ENCODE measurements at places on chromosomes 16 and 17. TPM values are rescaled to one million over a fixed set of nuclear protein-coding genes. Genes with fewer than 3 reads are reported as not detected.

GRCh38 chr17:32656886-32657285 is 170.1 kb downstream of the CDK5R1 start:
- no peak for DNase-seq

- DNase-seq = no peak
These were observed 56.8 kb downstream of the SLC47A1 start for GRCh38 chr17:19590451-19590850.

DNA sequence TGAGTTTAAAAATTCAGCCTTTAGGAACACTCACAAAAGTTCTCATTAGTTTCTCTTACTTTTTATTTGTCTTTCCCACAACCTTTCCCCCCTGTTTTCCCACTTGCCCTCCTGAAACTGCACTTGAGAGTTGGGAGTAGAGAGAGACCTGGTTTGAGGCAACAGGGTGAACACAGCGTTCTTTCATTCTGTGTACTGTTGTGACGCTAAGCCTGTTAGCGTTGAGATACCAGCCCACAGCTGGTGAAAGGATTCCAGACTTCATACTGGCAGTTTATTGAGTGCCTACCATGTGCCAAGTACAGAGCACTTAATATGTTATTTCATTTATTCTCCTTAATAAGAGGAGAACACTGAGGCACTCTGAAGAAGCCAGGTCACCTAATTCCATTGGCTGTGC is 10.3 kb downstream of the TNRC6C start:
- DNase-seq = no peak

The TVP23A gene
- 0.18 TPM for total RNA-seq

DNA sequence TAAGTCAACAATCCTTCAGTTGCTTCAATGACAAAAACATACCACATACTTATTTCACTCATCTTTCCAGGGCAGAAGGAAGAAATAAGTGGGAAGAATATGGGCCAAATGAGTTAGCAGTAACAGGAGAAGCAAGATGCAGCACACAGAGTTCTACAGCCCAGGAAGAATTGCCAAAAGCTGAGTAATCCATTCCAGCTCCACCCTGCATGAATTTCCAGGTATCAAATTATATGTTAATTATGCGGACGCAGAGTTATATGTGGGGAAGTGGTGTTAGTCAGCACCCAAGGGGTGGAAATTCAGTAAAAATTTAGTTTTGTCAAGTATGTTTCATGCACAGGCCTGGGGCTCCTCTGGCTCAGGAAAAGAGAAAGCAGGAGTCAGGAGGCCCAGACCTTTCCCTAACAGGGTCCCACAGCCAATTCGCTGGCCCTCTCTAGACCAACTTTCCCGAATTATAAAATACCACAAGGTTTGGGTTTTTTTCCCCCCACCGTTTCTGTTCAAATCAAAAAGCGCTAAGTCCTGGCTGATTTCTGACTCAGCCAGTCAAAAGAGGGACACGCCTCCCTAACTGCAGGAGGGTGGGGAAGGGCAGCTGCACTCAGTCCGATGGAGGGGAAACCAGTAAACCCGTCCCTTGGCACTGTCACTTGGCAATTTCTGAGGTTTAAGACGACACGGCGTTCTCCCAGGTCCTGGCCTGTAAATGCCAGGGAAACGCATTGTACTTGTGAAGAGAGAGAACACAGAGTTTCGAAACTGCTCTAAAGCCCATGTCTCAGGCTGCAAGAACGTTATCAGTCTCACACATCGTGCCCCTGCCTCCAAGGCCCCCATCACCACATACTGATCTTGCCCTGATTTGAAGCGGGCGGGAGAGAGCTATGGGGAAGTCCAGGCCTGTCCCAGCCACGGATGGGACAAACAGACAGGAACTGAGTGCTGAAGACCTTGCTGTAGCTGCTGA is 58.1 kb downstream of the ZFHX3 start:
- DNase-seq = no peak

Measured in pancreas (tissue), 10 donors.